ENCODE measurements at places on chromosomes 16 and 17. TPM values are rescaled to one million over a fixed set of nuclear protein-coding genes. Genes with fewer than 3 reads are reported as not detected.

The TM4SF5 gene
- not detected for total RNA-seq

The TEX14 gene
- total RNA-seq, result not detected

The GAS7 gene
- total RNA-seq, result 1.0 TPM

The COIL gene
- 10.3 TPM for total RNA-seq

The KRTAP4-9 gene
- not detected for total RNA-seq

The SYT17 gene
- total RNA-seq, result 0.84 TPM

The DNAAF8 gene
- total RNA-seq, result 0.30 TPM

The PYDC1 gene
- not detected for total RNA-seq

The TMEM235 gene
- total RNA-seq, result not detected

The SLC9A5 gene
- 0.89 TPM for total RNA-seq

The KRT17 gene
- total RNA-seq, result 3.7 TPM

The MEIOB gene
- not detected for total RNA-seq

The ACADVL gene
- total RNA-seq, result 194 TPM

The TP53TG3 gene
- total RNA-seq, result not detected

The COX6A2 gene
- not detected for total RNA-seq

The EPOP gene
- total RNA-seq, result 1.2 TPM

The FOXN1 gene
- not detected for total RNA-seq

The ST3GAL2 gene
- 14.5 TPM for total RNA-seq

The SCARF1 gene
- 1.0 TPM for total RNA-seq

The SEPTIN12 gene
- total RNA-seq, result not detected

The TLCD3B gene
- total RNA-seq, result 0.34 TPM

The CACNG3 gene
- not detected for total RNA-seq

The TTC19 gene
- total RNA-seq, result 39.7 TPM

The ENKD1 gene
- 17.7 TPM for total RNA-seq

The CCL17 gene
- not detected for total RNA-seq

The MSI2 gene
- total RNA-seq, result 6.4 TPM

The PRSS53 gene
- 2.1 TPM for total RNA-seq

The TOP2A gene
- 127 TPM for total RNA-seq

The RNF157 gene
- total RNA-seq, result 2.5 TPM

The CLDN6 gene
- 0.15 TPM for total RNA-seq

The ZNF205 gene
- 14.6 TPM for total RNA-seq

The GPR139 gene
- not detected for total RNA-seq

The HNF1B gene
- total RNA-seq, result not detected

The CD300LG gene
- not detected for total RNA-seq

The RSL1D1 gene
- total RNA-seq, result 130 TPM

The KIF2B gene
- total RNA-seq, result not detected

The RAB37 gene
- 0.67 TPM for total RNA-seq

The AURKB gene
- total RNA-seq, result 89.8 TPM

The CPNE7 gene
- 34.2 TPM for total RNA-seq

The TMC5 gene
- not detected for total RNA-seq

The CDK3 gene
- 3.5 TPM for total RNA-seq

The RGS11 gene
- 0.17 TPM for total RNA-seq

The MPV17L gene
- total RNA-seq, result 0.59 TPM

The MPP3 gene
- total RNA-seq, result 4.2 TPM

The KREMEN2 gene
- total RNA-seq, result 0.15 TPM

The P2RX1 gene
- under 0.01 TPM for total RNA-seq

The NPB gene
- 1.3 TPM for total RNA-seq

The TBC1D3K gene
- total RNA-seq, result not detected

The SCN4A gene
- total RNA-seq, result under 0.01 TPM

The G6PC1 gene
- not detected for total RNA-seq

The UBE2O gene
- 9.9 TPM for total RNA-seq

The RAP1GAP2 gene
- 2.5 TPM for total RNA-seq

The HCRT gene
- not detected for total RNA-seq

The RSKR gene
- total RNA-seq, result 2.4 TPM

The CD300A gene
- total RNA-seq, result not detected

The MYH13 gene
- total RNA-seq, result under 0.01 TPM

The SLC35G6 gene
- not detected for total RNA-seq
